SW480 (cell line): ENCODE measurements at places on chromosomes 6 and 20.

DNA sequence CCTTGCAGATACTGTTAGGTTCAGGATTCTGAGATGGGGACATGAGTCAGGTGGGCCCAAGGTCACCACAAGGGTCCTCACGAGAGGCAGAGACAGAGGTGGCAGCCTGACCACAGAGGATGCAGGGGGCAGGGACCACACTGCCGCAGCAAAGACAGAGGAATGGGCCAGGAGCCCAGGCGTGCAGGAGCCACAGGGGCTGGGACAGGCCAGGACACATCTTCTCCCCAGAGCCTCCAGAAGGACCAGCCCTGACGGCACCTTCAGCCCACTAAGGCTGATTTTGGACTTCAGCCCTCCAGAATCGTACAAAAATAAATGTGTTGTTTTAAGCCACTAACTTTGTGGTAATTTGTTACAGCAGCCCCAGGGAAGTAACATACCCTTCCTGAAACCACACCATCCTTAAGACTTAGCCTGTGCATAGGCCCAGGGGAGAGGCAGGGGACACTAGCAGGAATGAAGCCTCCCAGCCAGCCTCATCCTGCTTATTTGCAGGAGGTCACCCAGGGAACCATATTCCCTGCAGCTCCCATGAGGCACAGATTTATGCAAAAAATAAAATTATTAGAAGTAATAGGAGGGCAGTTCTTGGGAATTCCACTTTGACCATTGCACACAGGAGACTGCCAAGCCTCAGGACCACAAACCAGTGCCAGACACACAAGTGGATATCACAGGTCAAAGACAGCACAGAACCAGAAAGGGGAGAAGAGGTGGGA, 119.3 kb upstream of the CST7 start:
- no peak for DNase-seq

DNA sequence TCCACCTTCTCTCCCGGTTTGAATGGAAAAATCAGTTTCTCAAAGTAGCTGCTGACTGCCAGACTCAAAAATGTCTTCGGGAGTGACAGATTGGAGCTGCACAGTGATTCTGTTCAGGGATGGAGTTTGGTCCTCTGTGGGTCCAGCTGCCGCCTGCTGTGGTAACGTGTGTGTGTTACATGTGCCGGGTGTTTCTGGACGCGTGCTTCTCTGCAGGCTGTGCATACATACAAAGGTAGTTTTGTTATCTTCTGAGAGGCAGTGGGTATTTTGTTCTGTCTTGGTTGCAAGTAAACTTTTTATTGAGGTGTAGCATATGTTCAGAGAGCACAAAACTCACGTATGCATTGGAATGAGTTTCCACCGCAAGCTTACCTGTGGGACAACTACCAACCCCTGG, 41.3 kb upstream of the NAA20 start:
- peak; percentile 55 for DNase-seq

DNA sequence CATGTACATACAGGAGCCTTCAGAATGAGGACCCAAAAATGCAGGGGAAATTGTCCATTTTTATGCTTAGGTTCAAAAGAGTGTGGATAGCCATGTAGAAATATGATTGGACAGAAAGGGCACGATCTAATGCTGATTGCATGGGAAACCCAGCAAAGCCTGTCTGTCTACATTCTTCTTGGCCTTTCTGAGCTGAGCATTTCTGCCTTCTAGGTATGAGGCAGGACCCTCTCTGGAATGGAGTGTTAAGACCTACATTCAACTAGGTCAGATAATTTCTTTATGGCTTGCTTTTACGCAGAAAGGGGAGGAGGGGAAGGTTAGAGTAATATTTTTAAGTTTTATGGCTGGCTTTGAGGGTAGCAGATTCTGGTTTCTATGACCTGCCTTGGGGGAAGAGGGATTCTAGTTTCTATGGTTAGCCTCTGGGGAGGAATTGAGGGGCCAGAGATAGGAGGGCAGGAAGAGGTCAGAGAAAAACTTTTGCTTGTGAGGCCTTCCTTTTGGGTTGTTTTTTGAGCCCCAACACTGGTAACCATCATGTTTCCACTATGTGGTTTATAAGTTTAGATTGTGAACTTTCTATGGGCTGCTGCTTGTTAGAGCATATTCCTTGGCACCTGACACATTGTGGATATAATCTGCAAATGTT, 63.5 kb downstream of the LYRM2 start:
- no peak for DNase-seq

- no peak for DNase-seq
Measured at GRCh38 chr6:168926306-168926705, 327.3 kb downstream of the THBS2 start.

DNA sequence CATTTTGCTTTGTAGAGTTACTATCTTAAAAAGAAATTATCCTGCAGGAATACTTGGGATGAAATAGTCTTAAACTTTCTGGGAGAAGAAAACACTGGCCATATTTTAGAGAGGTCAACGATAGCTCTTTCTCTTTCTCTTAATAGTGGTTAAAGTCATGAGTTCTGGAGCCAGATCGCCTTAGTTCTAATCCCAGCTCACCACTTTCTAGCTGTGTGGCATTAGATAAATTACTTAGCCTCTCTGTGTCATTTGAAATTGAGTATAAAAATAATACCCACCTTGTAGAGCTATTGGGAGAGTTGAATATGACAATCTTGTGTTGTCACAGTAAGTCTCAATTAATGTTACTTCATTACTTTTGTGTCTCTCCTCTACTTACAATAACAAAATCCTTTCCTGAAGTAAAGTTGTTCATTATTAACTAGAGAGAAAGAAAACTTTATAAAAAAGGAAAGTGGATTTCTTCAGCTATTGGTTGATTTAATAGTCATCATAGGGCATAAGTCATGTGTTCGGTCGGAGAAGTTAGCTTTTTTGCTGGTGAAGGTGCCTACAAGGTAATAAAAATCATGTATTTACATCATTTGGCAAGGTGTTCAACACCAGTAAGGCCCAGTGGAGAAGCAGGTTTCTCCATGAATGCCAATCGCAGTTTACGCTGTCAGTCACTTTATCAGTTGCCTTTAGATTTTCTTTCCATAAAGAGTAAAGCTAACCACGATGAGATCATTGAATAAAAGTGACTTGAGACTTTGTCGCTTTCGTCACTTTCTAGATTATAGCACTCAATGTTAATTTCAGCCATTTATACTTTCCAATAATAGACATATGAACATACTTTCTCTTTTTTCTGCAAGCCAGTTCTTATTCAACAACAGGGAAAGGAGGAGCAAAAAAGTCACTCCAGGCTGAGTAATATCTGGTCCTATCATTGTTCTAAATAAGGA, 2.0 kb downstream of the NEDD9 start:
- peak; percentile 3 for DNase-seq

- DNase-seq: no peak
Measured at GRCh38 chr6:147000545-147001488, 203.4 kb upstream of the STXBP5 start.

- no peak for DNase-seq
Measured at GRCh38 chr6:37987018-37987417, 167.5 kb downstream of the ZFAND3 start.

GRCh38 chr6:52076791-52077179, 10.6 kb downstream of the PKHD1 start:
- DNase-seq: no peak

DNA sequence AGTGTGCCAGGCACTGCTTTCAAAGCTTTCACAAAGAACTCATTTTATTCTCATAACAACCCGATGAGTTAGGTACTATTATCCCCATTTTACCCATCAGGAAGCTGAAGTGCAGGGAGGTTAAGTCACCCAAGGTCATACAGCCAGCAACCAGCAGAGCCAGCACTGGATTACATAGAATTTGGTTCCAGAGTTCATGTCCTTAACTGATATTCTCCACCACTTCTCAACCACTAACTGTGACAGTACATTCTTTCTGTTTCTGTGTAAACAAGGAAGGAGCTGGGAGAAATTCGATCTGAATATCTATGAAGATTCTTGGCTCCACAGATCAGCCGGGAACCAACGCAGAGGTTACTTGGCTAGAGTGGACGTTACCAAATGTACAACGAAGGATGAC, 98.0 kb downstream of the KIF16B start:
- no peak for DNase-seq

DNA sequence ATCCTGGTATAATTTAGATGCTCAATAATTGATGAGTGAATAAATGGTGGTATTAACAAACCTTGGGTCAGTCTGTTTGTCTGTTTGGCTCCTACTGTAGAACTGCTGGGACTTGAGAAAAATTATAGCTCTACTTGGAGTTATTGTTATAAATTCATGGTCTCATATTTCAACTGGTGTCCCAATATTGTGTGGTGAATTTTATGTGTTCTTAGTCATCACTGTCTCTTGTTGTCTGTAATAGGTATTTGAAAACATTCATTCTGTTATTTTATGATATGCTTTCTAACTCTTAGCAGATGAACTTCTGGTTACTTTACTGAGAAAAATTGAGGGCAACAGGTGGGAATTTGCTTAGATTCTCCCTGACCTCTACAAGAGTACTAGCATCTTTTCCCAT, 221.4 kb downstream of the CDKAL1 start:
- DNase-seq: no peak

GRCh38 chr20:63402860-63403220, 41.7 kb upstream of the CHRNA4 start:
- DNase-seq: peak; percentile 44

DNA sequence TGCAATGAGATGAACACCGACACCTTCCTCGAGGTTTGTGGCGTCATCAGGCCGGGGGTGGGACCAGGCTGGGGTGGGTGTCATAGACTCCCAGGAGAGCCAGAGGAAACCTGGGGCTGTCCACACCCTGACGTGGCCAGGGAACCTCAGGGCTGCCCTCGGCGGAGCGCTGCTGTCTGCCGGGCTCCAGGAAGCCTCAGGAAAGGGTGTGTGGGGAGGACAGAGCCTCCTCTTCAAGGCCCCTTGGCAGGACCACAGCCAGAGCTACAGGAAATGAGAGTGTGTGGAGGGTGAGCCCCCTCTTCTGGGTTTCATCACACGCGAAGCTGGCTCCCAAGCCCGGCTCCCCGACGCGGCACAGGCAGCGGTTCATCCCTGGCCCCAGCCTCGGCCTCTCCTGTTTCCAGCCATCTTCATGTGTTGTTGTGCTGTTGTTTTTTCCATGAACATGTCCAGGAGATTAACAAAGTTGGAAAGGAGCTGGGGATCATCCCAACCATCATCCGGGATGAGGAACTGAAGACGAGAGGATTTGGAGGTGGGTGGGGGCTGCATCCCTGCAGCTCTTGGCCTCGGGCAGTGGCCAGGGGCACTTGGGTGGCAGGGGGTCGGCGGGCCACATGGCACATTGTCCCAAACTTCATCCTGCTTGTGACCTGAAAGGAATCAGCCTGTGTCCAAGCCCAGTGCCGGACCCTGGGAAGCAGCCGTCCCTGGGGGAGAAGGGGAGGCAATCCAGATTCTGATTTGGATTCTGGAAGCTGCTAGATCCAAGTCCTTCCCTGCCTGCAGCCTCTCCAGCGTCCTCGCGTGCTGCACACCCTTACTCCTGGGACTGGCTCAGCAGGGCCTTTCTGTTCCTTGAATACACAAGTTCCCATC, 6.4 kb downstream of the NPEPL1 start:
- no peak for DNase-seq

DNA sequence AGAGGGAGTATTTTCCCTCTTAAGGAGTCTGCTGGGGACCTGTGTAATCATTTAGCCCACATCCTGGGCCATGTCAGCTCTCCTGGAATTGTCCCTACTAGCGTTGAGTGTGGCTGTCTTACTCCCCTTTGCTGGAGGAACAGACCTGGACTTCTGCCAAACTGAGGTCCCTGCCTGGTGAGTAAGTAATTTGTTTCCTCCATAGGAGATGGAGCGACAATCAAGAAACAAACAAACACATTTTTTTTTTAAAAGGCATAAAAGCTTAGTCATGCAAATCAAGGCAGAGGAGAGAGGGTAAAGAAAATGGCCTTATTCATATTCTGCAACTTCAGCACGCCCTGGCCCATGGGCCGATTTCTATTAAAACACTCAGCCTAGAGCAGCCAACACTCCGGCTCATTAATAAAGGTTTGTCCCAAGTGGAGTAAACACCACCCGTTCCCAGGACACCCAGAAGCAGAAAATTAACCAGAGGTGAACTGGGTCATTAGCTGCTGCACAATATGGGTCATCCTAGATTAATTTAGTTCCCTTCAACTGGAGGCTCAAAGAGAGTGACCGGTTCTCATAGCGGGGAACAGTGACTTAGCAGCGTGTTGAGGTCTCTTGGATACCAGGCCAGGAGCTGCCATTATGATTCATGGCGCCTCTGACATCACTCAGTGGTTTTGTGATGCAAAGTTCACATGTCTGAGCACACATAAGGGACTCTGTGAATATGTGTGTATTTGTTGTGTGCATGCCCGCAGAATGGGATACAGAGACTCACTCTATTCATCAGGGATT, 165.0 kb upstream of the SULF2 start:
- no peak for DNase-seq
